HuH-7.5 (cell line): ENCODE measurements at places on chromosomes 12 and 14.

DNA sequence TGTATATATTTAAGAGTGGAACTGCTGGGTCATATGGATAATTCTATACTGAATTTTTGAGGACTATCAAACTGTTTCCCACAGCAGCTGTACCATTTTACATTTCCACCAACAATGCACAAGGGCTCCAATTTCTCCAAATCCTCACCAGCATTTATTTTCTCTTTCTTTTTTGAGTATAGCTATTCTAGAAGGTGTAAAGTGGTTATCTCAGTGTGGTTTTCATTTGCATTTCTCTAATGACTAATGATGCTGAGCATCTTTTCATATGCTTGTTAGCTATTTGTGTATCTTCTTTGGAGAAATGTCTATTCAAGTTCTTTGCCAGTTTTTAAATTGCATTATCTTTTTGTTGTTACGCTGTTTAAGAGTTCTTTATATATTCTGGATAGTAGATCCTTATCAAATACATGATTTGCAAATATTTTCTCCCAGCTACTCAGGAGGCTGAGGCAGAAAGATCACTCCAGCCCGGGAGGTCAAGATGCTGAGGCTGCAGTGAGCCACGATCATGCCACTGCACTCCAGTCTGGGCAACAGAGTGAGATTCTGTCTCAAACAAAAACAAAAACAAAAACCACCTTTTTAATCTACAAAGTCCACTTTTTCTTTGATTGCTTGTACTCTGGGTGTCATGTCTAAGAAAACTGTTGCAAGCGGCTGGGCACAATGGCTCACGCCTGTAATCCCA, 32.8 kb downstream of the GTF2A1 start:
- DNase-seq, result no peak

- peak; percentile 61 for DNase-seq
Observed at GRCh38 chr12:12890543-12891079, 751 bp upstream of the GPRC5A start.

GRCh38 chr12:110940933-110941332, 20.6 kb upstream of the MYL2 start:
- no peak for DNase-seq

DNA sequence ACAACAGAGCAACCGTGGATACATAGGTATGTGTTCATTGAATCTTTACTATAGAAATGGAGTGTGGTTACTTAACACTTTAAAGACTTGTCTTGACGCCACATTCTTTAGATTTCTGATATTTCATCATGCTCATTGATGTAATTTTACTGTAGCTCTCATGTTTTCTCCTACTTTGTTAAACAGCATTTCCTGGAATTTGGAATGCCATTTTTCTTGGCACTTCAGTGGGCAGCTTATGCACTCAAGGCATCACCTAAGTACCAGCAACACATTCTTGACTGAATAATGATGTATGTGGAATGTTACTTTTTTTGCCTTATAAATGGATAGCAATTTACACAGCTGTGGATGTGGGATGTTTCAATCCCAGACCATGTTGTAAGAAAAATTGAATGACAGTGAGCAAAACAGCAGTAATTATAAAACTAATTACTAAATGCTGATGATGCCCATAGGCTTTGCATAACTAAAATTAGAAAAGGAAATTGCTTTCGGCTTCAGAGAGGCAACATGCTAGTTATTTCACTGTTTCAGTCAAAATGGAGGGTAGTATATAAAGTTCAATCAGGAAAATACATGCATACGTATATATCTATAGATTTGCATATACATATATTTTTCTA, 298.5 kb downstream of the NPAS3 start:
- no peak for DNase-seq

DNA sequence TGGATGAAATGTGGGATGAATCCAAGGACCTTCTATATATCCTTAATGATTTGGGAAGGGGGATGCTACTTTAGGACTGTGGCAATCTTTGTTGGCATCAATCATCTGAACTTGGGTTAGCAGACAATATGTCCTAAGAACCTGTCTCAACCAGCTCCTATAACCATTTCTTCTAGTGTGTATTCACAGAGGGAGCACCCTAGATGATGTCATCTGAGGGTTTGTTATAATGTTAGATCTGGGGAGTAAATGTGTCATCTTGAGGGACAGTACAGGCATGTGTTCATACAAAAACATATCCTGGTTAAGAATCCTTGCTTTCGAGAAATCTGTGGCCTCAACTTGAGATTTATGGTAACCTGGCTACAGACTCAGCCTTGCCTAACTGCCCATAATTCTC, 41.9 kb upstream of the NFKBIA start:
- DNase-seq, result no peak
